Esophagus mucosa (tissue), 1 donor: ENCODE measurements at places on chromosomes 6 and 20. TPM values are rescaled to one million over a fixed set of nuclear protein-coding genes. Genes with fewer than 3 reads are reported as not detected.

- ATAC-seq: no peak
Measured at GRCh38 chr20:20812136-20812535, 99.7 kb upstream of the RALGAPA2 start.

DNA sequence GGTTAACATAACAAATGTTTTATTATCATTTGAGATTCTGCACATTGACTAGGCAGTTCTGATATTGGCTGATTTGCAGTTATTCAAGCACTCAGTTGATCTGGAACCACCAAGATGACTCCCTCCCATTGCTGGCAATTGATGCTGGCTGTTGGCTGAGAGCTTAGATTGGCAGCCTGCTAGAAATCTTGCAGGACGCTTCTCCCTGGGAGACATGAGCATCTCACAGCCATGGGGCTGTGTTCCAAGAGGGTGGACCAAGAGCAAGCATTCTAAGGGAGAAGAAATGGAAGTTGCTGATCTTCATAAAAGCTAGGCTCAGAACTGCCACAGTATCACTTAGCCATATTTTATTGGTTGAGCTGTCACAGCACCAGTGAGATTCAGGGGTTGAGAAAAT lies 233.4 kb upstream of the ID4 start:
- ATAC-seq: no peak

GRCh38 chr6:44138717-44139350 lies 11.5 kb downstream of the TMEM63B start:
- no peak for ATAC-seq

- no peak for ATAC-seq
Measured at GRCh38 chr20:32152421-32153155, 43.1 kb downstream of the TM9SF4 start.

GRCh38 chr6:68915586-68915985 lies 280.5 kb downstream of the ADGRB3 start:
- ATAC-seq: no peak

DNA sequence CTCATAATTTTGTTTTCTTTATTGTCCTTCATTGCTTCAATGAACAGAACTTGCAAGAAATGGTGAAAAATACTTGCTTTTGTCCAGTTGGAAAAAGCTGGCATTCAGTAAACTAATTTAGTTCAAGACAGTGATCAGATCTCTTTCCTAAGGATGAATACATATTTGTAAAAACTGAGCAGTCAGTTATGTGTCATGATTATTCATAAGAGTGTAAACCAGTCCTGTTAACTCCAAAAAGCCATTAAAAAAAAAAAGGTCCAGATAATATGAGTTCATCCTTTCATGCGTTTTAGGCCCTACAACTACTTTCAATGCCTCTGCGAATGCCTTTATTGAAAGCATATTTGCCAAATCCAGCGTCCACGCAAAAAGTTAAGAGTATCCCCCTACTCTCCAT lies 609 bp downstream of the PGM3 start:
- ATAC-seq: peak; percentile 24

DNA sequence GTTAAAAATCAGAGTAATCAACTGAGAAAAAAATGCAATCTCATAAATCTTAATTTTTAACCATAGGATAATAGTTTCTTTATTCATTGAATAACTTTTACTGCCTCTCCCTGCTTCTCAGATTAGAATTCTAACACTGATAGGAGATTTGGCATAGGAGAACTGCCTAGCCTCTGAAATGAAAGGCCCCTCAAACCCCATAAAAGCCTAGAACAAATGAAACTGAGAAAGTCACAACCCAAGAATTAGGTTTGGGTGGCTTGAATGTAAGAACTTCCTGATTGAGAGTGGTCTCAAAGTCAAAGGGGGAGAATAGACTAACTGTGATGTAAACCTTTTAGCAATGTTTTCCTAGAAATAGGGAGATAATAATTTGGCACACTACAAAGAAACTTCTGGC lies 52.2 kb downstream of the SAMD5 start:
- no peak for ATAC-seq

DNA sequence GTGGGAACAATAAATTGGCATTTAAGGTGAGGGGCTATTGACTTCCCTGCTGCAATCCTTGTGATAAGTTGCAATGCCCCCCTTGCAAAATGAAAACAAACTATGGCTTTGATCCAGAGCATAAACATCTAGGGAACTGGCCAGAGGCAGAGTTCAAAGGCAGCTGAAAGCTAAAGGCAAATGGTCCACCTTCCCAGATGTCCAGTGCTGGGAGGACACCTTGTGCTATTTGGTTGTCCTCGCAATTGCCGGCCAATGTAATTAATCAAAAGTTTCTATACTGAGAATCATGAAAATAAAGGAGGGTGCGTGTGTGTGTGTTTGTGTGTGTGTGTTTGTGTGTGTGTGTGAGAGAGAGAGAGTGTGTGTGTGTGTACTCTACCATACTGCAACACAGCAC lies 337.4 kb downstream of the CBLN4 start:
- ATAC-seq: no peak

GRCh38 chr6:71531006-71531405 lies 242.4 kb downstream of the OGFRL1 start:
- no peak for ATAC-seq

DNA sequence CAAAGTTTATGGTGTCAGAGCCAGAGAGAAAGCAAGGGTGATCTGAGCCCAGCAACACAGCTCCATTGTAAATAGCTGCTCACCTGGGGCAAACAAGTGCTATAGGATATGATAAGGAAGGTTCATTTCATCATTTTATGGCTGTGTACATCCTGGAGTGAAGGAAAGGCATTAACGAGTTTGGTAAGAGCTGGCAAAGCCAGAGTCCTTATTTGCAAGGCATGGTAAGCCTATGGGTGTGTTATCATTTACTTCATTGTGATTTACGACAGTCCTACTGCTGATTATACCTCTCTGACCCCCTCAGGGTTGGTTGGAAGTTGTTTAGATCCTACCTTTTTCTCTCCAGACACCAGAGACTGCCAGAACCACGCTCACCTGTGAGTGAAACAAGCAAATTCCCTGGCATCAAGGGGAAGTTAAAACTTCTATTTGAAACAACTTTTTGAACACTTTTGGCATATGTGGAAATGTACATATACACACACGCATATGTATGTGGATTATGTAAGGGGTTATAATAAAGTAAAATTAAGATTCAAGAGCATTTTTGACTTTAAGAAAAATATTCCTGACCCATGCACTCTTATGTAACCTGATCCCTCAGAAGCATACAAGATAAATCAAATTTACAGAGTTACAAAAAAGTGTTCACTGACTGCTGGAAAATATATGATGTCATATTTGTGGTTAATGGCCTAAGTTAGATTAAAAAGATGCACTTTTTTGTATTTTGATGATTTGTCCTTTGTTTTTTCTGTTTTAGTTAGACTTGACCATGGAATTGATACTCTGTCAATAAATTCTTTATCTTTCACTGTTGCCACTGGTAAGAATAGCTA lies 40.4 kb upstream of the EDN1 start:
- ATAC-seq: no peak

- no peak for ATAC-seq
Measured at GRCh38 chr6:114588726-114589125, 245.9 kb upstream of the HS3ST5 start.

GRCh38 chr6:106119546-106119945 lies 33.4 kb downstream of the PRDM1 start:
- peak; percentile 97 for ATAC-seq

- no peak for ATAC-seq
Measured at GRCh38 chr6:71902261-71902660, 15.9 kb downstream of the RIMS1 start.

DNA sequence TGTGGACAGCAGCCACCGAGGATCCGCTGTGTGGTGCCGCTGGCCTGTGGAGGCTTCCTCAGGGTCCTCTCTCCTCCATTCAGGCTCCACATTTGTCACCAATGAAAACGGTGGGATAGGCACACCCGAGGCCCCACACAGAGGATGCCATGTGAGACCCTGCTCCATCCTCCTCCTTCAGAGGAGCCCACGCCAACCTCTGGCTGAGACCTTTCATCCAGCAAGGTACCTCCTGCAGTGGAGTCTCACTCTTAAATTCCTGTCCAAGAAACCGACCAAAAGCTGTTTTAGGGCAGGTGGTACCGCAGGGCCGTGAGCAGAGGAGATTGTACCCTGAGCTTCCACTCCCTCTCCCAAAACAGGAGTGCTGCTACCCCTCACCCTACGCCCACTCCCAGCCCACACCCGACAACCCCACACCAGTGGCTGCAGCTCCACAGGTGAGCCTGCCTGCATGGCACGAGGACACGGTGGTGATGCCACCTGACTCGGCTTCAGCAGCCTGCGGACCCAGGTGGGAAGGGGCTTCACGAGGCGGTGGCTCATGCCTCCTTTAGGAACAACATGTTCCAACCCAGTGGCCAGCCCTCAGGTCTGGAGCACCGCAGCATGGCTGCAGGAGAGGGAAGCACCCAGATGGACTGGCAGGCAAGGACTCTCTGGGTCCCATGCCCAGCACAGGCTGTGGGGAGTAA lies 237.6 kb upstream of the AFDN start:
- no peak for ATAC-seq

DNA sequence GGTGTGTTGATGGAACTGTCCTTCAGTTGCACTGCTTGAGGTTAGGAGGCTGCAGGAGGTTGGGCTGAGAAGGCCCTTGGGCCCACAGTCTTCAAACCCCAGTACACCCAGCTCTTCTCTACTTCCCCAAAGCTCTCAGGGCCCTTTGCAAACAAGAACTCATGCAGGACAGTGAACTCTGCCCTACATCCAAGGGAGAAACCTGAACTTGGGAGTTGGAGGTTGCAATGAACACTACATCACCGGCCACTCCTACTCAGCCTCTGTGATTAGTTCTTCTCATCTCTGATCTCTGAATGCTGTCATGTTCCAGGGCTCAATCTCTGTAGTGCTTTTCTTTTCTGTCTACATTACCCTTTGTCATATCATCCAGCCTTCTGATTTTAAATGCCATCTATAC lies 148.5 kb upstream of the PDE7B start:
- no peak for ATAC-seq

DNA sequence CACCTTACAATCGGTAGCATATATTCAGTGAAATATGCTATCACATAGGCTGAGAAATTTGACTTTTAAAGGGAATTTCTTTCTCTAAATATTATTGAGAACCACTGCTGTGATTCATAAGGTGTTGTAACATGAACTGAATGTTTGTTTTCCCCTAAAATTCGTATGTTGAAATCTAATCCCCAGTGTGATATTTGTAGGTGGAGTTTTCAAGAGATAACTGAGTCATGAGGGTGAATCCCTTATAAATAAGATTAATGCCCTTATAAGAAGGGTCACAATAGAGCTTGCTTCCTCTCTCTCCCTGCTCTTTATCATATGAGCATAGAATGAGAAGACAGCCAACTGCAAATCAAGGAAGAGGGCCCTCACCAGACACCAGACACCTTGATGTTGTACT lies 64.8 kb downstream of the LMBRD1 start:
- ATAC-seq: no peak

GRCh38 chr6:24883618-24884017 lies 52.1 kb downstream of the RIPOR2 start:
- no peak for ATAC-seq

The LRRC73 gene
- 0.20 TPM for total RNA-seq

The TMEM200A gene
- 0.16 TPM for total RNA-seq

The SMPDL3A gene
- 11.8 TPM for total RNA-seq

The PTK7 gene
- total RNA-seq: 37.3 TPM
